ENCODE measurements at places on chromosomes 1 and 21.
A peak's percentile ranks its signal among the peaks of the same experiment; 100 is the strongest.

- no peak for DNase-seq
Observed at GRCh38 chr1:96980448-96980847, 258.9 kb downstream of the PTBP2 start.

DNA sequence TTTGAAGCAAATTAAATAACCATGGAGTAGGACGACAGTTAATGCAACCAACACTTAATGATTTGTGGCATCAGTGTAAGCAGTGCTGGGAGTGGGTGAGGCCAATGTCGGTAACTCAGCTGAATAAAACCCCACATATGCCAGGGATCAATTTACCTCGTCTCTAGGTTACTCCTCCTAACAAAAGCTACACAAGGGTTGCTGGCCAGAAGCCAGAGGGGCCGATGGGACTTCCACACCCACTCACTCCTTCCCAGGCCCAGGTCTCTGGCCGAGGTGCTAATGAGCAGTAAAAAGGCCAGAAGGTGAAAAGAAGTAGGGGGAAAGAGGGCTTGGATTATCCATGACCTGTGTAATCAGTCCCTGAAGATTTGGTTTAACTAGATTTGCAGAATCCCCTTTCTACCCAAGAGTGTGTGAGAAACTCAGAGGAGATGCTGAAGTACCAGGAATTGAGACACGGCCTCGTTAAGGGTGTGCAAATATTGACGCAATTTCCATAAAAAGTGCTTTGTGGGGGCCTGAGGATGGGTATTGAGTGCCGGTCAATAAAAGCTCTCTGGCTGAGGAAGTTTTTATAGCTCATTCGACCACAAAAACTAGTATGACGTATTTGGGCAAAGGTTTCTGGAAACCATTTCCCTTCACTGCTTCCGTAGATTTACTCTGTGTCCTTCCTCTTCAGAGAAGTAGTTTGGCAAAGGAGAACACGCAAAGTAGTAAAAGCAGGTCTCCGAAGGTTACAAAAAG is 145.5 kb downstream of the TBX15 start:
- no peak for DNase-seq

GRCh38 chr21:33418691-33419090 is 15.5 kb downstream of the IFNGR2 start:
- no peak for DNase-seq

GRCh38 chr1:161427733-161428516 is 60.2 kb upstream of the CFAP126 start:
- DNase-seq, result peak; percentile 50

DNA sequence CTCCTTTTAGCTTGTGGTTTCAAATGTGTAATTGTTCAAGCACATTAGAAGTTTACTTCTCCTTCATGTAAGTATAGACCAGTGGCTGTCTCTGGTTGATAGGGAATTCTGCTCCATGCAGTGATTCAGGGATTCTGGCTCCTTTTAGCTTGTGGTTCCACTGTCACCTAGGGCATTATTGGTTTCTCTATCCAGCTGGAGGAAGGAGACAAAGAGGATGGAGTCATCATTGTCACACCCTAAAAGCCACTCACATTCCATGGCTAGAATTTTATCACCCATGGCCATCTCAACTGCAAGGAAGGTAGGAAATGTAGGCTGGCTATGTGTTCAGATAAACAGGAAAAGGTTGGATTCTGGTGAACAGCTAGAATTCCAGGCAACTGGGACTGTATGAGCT is 131.2 kb downstream of the URB2 start:
- DNase-seq, result no peak

GRCh38 chr21:43198376-43198775 is 29.6 kb downstream of the CRYAA start:
- DNase-seq, result no peak

DNA sequence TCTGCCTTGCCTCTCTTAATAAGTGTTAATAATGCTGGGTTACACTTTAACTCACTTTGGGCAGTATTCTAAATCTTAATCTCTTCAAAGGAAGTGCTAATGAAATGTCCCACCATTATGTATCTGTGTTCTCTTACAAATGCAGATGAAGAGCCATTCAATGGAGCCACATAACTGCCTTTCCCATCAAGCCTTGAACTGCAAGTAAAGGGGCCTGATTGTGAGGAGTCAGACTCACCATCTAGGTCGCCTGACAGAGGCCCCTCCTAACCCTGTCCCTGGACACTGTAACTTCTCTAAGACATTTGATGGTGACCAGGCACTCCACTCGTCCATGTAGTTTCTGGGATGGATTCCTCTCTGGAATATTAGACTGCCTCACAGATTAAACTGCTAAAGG is 329.4 kb downstream of the KIF26B start:
- DNase-seq, result no peak

GRCh38 chr21:42353623-42354022 is 2.8 kb upstream of the TFF2 start:
- DNase-seq, result no peak

- no peak for DNase-seq
Observed at GRCh38 chr1:231515748-231516147, 12.7 kb upstream of the TSNAX start.

DNA sequence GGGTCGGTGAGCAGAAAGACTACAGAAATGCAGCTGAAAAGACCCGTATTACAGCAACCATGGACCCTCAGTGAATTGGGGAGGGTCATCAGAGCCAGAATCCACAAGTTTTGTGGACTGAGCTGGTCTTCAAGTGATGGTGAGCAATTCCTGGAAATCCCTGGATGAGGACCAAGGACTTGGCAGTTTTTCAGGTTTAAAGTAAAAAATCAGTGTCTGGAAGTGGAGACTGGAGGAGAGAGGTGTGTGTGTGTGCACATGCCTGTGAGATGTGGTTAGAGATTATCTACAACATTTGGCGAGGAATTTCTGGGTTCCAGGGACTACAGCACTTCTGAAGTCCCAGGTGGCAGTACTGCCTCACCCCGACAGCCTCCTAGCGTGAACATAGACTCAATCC is 56.4 kb downstream of the KIRREL1 start:
- DNase-seq, result no peak
